C1 segment of cervical spinal cord (tissue), 14 donors: ENCODE measurements at places on chromosomes 7 and 10.

DNA sequence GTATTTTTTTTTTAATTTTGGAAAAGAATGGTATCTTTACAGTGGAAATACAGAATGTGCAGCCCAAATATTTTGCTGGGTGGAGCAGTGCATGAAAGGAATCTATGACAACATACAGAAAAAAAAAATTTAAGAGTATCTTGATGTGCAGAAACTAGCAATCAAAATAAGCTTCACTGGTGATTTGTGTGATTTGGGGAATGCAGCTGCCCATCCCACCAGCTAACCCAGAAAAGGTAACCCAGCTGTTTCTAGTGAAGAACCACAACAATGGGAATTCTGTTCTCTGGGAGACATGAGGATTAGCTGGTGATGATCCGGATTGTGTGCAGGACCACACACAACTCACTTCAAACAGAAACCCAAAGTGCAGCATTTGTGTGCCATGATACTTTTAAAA is 375.5 kb downstream of the SEMA3D start:
- DNase-seq = no peak

DNA sequence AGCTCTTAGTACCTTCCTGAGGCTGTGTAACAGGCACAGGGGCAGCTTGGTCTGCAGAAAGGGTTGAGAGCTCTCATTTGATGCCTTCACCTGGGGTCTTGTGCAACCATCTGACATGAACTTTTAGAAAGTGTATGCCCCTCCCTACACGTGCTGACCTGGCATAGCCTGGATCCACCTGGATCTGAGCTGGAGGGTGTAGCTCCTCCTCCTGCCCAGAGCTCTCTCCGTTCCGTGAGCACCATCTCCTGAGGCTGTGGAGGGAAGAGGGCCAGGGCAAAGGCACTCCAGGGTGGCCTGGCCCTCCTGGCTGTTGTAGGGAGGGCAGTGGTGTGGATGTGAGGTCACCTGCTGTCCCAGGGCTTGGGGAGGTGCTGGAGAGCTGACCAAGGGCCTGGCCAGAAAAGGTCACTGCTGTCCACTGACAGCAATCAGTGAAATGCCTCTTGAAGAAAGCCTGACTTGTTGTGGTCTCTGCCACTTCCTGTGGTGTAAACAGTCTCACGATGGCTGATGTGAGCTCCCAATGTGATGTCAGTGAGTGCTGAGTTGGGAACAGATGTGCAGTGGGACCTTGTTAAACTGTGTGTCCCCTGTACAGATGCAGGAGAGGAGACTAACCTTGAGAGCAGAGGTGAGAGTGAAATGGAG is 23.0 kb downstream of the AMZ1 start:
- DNase-seq = no peak

- DNase-seq = peak; percentile 20
Observed at GRCh38 chr10:6175329-6176055, 27.2 kb upstream of the PFKFB3 start.

DNA sequence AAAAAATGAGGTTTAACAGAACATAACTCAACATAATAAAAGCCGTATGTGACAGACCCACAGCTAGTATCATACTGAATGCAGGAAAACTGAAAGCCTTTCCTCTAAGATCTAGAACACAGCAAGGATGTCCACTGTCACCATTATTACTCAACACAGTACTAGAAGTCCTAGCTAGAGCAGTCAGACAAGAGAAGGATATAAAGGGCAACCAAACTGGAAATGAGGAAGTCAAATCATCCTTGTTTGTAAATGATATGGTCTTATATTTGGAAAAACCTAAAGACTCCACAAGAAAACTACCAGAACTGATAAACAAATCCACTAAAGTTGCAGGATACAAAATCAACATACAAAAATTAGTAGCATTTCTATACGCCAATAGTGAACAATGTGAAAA is 45.9 kb downstream of the C10orf71 start:
- no peak for DNase-seq

DNA sequence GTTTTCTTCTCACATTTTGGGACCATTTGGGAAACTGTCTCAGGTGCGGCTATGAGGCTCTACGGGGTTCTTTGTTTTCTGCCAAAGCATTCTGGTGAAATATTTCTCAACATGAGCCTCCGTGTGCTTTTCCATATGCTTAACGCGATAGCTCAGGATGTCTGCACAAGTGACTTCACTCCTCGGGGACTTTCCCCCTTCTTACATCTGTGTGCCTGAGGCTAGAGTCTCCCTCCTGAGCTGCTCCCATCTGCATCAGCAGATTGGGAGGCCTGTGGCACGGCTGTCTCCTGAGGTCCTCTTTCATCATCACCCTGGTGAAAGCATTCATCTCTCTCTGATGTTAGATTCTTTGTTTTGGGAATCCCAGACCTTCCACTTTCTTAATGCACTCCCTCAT is 1190.9 kb downstream of the TYW1 start:
- no peak for DNase-seq

- no peak for DNase-seq
Observed at GRCh38 chr10:122254831-122255230, 16.3 kb upstream of the BTBD16 start.

GRCh38 chr10:59830601-59831259 is 75.6 kb downstream of the CCDC6 start:
- no peak for DNase-seq

GRCh38 chr7:130417213-130417612 is 23.6 kb downstream of the CEP41 start:
- no peak for DNase-seq

DNA sequence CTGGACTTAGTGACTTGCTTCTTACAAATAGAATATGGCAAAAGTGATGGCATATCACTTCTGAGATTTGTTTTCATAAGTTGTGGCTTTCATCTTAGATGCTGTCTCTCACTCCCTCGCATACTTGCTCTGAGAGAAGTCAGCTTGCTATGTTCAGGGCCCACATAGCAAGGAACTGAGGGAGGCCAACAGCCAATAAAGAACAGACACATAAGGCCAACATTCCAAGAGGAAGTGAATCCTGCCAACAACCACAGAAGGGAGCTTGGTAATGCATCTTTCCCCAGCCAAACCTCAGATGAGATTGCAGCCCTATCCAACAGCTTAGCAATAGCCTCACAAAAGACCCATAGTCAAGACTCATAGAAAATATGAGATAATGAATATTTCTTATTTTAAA is 39.2 kb upstream of the DMTF1 start:
- no peak for DNase-seq

- DNase-seq = no peak
Observed at GRCh38 chr10:133128126-133129070, 31.6 kb upstream of the KNDC1 start.

GRCh38 chr7:140915935-140916555 is 8.7 kb downstream of the BRAF start:
- no peak for DNase-seq

- peak; percentile 28 for DNase-seq
Observed at GRCh38 chr7:25386311-25386744, 158.0 kb upstream of the NPVF start.

DNA sequence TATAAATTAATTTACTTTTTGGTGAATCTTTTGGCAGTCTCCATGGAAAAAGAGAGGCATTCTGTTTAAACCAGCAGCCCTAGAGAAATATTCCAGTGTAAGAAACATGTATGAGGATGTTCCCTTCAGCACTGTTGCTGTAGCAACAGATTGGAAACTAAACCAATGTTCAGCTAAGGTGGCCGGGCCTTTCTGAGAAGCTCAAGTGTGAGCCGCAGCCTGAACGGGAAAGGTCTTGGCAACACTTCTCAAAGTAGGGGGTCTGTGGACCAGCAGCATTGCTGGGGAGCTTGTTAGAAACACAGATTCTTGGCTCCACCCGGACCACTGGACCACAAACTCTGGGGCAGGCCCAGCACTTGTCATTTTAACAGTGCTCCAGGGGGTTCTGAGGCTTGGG is 36.2 kb downstream of the RAMP3 start:
- no peak for DNase-seq

DNA sequence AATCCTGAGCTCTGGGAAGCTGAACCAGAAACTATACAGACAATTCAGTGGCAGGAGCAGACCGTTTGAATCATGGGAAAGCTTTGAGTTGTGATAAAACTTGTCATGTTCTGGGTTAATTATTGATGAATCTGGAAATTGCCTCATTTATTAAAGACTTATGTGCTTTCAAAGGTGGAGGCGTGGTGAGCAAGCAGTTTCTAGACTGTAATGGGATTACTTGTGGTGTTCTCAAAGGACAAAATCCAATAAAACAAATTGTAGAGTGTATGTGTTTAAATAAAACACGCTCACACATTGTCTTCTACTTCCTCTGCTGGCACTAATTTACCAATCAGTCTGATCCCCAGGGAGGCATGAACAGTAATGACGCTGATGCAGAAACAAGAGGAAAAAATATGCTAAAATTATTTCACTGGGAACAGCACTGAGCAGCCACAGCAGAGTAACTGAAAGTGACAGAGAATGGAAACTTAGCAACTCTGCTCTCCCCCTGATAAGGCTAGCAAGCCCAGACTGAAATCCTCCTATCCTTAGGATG is 25.1 kb downstream of the PARD3 start:
- no peak for DNase-seq

- DNase-seq = no peak
Observed at GRCh38 chr7:39741942-39742623, 118.7 kb downstream of the RALA start.

DNA sequence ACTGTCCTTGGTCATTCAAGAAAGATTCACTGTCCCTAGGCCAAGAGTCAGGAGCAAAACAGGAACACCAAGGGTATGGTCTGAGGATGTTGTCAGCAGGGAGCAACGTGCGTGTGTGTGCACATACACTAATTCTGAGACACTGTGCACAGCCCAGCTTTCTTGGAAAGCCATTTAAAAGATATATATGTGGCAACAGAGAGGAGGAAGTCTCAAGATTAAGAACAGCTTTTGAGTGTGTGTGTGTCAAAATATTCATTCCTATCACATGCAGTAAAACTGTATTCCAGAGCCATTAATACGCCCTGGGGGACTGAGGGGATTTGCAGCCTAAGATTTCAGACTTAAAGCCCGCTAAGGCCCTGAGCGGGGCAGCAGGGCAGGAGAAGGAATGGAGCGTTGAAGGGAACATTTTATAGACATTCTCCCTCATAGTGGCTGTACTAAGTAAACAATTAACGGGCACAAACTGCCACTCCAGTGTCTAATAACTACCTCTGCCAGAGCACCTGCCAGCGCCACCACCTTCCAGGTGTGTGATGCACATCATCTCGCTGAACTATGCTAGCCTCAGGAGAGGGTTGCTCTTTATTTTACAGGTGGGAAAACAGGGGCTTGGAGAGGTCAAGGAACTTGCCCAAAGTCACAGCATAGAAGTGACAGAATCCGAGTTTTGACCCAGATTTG is 2.0 kb downstream of the NOD1 start:
- DNase-seq = no peak

DNA sequence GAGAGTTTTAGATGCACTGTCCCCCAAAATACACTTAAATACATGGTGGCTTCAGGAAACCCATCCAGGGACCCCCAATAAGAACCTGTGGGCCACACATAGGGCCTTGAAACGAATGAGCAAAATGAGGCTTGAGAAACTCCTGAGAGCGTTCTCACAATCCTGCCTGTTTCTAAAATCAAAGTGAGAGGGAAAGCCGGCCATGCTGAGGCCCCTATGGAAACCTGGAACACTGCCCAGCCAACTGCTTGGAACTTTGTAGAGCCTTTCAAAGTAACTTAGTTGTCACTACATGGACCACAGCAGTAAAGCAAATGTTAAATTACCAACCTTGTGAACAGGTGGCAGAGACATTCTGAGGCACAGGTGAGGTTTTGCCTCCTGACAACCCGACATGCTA is 13.4 kb downstream of the SGMS1 start:
- DNase-seq = no peak

DNA sequence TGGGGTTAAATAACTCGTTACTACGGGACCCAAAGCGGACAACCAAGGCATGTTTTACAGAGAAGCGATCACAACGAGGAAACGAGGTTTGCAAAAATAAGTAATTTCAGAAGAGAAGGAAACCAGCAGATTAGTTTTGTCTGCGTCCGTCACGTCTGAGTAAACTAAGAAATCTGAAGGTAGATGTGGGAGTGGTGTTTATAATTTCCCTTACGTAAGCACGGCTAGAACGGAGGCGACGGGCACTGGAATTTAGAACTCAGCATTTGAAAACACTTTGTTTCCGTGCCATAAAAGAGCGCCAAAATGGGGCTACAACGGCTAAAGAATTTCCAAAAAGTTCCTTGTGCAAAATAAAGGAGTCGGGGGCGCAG is 718 bp upstream of the UMAD1 start:
- no peak for DNase-seq

GRCh38 chr7:132061937-132062336 is 505.5 kb upstream of the PODXL start:
- no peak for DNase-seq

GRCh38 chr7:157673573-157673972 is 336.8 kb downstream of the DNAJB6 start:
- no peak for DNase-seq

DNA sequence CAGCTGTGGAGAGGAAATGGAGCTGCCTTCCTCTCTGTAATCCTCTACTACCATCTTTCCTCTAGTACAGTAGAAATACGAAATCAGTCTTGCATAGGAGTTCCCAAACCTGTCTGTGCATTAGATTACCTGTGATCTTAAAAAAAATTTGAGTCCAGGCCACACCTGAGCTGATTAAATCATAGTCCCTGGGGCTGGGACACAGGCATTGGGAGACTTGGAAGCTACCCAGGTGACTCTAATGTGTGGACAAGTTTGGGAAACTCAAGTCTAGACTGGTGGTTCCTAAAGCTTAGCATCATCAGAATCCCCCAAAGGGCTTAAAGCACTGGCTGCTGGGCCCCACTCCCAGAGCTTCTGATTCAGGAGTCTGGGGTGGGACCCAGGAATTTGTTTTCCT is 152.7 kb upstream of the GLI3 start:
- DNase-seq = no peak

DNA sequence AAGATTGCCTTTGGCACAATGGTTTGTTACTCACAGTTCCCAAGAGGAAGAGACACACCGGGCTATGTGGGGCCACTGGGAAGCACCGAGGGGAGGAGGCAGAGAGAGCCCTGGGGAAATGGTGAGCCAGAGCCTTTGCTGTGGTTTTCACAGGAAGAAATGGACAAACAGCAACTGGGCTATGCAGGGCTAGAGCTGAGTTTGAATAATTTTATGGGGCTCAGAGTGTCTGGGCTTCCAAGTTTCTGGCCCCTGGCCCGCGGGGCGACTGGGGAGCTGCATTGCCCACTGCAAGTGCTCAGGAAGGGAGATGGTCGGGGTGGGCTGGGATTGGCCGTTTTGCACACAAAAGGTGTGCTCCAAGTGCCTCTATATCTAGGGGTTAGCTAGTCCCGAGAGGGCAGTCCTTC is 92.6 kb downstream of the CHST15 start:
- DNase-seq = no peak

- DNase-seq = no peak
Observed at GRCh38 chr7:82527851-82528250, 84.3 kb upstream of the CACNA2D1 start.
